Mesenchymal stem cell (in vitro differentiated cells and primary cell): ENCODE measurements at places on chromosomes 7 and 10.

GRCh38 chr10:70233109-70233938 is at the start of gene PPA1:
TSS of gene PPA1 (minus strand) at chr10:70233429. CDS start at chr10:70233327, 102 bp downstream.
- H3K36me3 ChIP-seq, result peaks cover 4% of the 10 kb centered on the region
- H3K27ac ChIP-seq, result peak within 1 kb of the TSS; percentile 49
- DNase-seq, result peak; percentile 95
- H3K4me1 ChIP-seq, result no peaks in the 10 kb centered on the region
- H3K27me3 ChIP-seq, result peaks cover 5% of the 10 kb centered on the region

GRCh38 chr10:16381083-16381482 is 55.7 kb upstream of the PTER start:
- DNase-seq, result no peak
- H3K27me3 ChIP-seq, result no peaks in the 10 kb centered on the region
- H3K27ac ChIP-seq, result no peak overlapping the region
- H3K4me1 ChIP-seq, result no peaks in the 10 kb centered on the region
- no peak overlapping the region for H3K4me3 ChIP-seq
- H3K36me3 ChIP-seq, result no peaks in the 10 kb centered on the region

- peak overlapping the region; percentile 61 for H3K4me3 ChIP-seq
- H3K27ac ChIP-seq, result peak overlapping the region; percentile 66
- peak; percentile 80 for DNase-seq
- peaks cover 54% of the 10 kb centered on the region for H3K4me1 ChIP-seq
Observed at GRCh38 chr7:128829391-128830166, 627 bp upstream of the FLNC start.

- DNase-seq, result no peak
- H3K36me3 ChIP-seq, result no peaks in the 10 kb centered on the region
- no peak overlapping the region for H3K27ac ChIP-seq
- no peak overlapping the region for H3K4me3 ChIP-seq
Observed at GRCh38 chr7:3140834-3141233, 97.2 kb upstream of the CARD11 start.

- no peak overlapping the region for H3K4me3 ChIP-seq
- H3K36me3 ChIP-seq, result no peaks in the 10 kb centered on the region
- no peaks in the 10 kb centered on the region for H3K27me3 ChIP-seq
- no peak overlapping the region for H3K27ac ChIP-seq
Observed at GRCh38 chr10:2246747-2247146, 509.4 kb upstream of the ADARB2 start.

- H3K27ac ChIP-seq, result no peak overlapping the region
- no peaks in the 10 kb centered on the region for H3K4me1 ChIP-seq
Observed at GRCh38 chr7:23918856-23919255, 208.8 kb downstream of the STK31 start.

- no peak overlapping the region for H3K4me3 ChIP-seq
- no peak for DNase-seq
- no peak overlapping the region for H3K27ac ChIP-seq
- peaks cover 70% of the 10 kb centered on the region for H3K27me3 ChIP-seq
- no peaks in the 10 kb centered on the region for H3K4me1 ChIP-seq
- no peaks in the 10 kb centered on the region for H3K36me3 ChIP-seq
Observed at GRCh38 chr10:71572962-71573361, 146.6 kb downstream of the C10orf105 start.

DNA sequence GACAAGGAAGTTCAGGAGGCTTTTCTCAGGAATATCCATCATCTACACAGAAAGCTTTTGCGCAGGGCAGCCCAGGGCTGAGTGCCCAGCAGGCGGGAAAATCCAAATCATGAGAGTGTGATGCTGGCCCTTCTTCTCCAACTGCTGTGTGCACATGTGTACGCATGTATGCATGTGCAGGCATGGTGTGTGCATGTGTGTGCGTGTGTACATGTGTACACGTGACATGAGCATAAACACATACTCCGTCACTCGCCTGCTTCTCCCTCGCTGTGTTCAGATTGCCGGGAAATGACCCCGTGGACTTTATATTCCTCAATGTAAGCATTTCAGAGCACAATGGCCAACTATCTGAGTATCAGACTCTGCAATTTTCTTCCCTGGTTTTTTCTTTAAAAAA is 85.1 kb downstream of the PRPF18 start:
- H3K4me1 ChIP-seq, result peaks cover 22% of the 10 kb centered on the region
- H3K36me3 ChIP-seq, result peaks cover 84% of the 10 kb centered on the region

DNA sequence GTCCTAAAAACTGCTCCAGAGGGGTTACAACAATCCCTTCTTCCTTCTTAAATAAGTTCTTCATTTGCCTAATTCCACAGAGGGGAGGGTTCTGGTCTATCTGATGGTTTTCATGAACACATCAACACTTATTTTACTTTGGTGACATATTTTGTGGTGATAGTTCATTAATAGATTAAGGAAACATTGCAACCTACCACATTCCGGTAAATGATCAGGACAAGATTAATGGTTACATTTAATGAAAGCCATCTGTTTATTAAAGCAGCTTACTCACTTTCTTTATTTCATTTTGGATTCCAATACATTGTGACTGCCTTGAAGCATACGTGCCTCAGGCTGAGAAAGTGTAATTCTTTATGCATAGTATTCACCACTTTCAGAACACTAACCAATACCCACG is 101.0 kb downstream of the SKIDA1 start:
- no peak for DNase-seq
- no peaks in the 10 kb centered on the region for H3K36me3 ChIP-seq
- no peak overlapping the region for H3K27ac ChIP-seq
- no peaks in the 10 kb centered on the region for H3K27me3 ChIP-seq
- no peaks in the 10 kb centered on the region for H3K4me1 ChIP-seq
- H3K4me3 ChIP-seq, result no peak overlapping the region

DNA sequence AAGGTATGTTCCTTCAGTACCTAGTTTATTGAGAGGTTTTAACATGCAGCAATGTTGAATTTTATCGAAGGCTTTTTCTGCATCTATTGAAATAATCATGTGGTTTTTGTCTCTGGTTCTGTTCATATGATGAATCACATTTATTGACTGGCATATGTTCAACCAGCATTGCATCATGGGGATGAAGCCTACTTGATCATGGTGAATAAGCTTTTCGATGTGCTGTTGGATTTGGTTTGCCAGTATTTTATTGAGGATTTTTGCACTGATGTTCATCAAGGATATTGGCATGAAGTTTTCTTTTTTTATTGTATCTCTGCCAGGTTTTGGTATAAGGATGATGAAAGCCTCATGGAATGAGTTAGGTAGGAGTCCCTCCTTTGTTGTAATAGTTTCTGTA is 204.0 kb upstream of the GNAI1 start:
- H3K36me3 ChIP-seq, result no peaks in the 10 kb centered on the region
- no peak overlapping the region for H3K27ac ChIP-seq
- H3K4me1 ChIP-seq, result no peaks in the 10 kb centered on the region
- DNase-seq, result no peak

GRCh38 chr7:89401099-89401498 is 605.6 kb upstream of the TEX47 start:
- H3K27ac ChIP-seq, result no peak overlapping the region
- DNase-seq, result no peak
- peak overlapping the region; percentile 12 for H3K4me3 ChIP-seq
- H3K27me3 ChIP-seq, result no peaks in the 10 kb centered on the region
- no peaks in the 10 kb centered on the region for H3K4me1 ChIP-seq

GRCh38 chr7:25520017-25520416 is 291.7 kb upstream of the NPVF start:
- no peak for DNase-seq
- no peaks in the 10 kb centered on the region for H3K36me3 ChIP-seq
- no peak overlapping the region for H3K27ac ChIP-seq
- peaks cover 4% of the 10 kb centered on the region for H3K27me3 ChIP-seq

GRCh38 chr7:131493081-131493480 is 63.3 kb downstream of the PODXL start:
- H3K36me3 ChIP-seq, result peaks cover 4% of the 10 kb centered on the region
- H3K4me3 ChIP-seq, result no peak overlapping the region
- no peak overlapping the region for H3K27ac ChIP-seq
- no peak for DNase-seq
- no peaks in the 10 kb centered on the region for H3K27me3 ChIP-seq

DNA sequence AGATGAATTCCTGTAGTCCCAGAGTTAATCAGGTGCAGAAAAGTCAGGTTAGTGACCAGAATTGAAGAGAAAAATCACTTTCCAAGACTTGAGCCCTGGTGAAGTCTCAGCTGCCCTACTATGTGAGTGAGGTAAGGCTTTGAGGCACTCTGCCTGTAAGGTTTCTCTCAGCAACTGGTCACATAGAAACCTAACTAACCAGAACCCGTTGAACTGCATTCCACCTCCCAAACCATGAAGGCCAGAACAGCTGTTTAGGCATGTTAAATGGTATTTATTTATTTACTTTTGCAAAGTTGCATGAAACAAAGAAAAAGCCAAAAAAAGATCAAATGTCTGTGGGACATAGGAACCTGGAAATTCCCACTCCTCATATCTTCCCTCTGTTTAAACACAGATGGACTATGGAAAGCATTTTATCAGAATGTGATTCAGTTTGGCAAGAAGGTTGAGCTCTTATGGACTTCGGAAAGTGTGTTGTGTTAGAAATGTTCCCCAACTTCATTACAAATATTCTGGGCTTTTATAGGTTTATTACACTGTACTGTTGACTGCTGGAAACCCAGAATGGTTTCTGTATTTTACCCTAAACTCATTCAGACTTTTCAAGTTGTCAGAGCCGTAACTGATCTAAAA is 12.8 kb upstream of the GPR85 start:
- no peak overlapping the region for H3K4me3 ChIP-seq
- no peaks in the 10 kb centered on the region for H3K4me1 ChIP-seq
- H3K36me3 ChIP-seq, result no peaks in the 10 kb centered on the region
- DNase-seq, result no peak
- no peak overlapping the region for H3K27ac ChIP-seq

GRCh38 chr7:104982308-104983075 is 31.5 kb upstream of the KMT2E start:
- peak overlapping the region; percentile 81 for H3K4me3 ChIP-seq
- peaks cover 35% of the 10 kb centered on the region for H3K36me3 ChIP-seq
- H3K4me1 ChIP-seq, result peaks cover 13% of the 10 kb centered on the region

- peaks cover 4% of the 10 kb centered on the region for H3K4me1 ChIP-seq
- H3K36me3 ChIP-seq, result no peaks in the 10 kb centered on the region
- no peak overlapping the region for H3K27ac ChIP-seq
- no peaks in the 10 kb centered on the region for H3K27me3 ChIP-seq
- DNase-seq, result no peak
Observed at GRCh38 chr7:156558198-156558597, 82.4 kb upstream of the RNF32 start.

GRCh38 chr7:1249731-1250130 is 17.1 kb downstream of the UNCX start:
- H3K36me3 ChIP-seq, result no peaks in the 10 kb centered on the region
- no peak overlapping the region for H3K4me3 ChIP-seq
- no peak overlapping the region for H3K27ac ChIP-seq
- no peak for DNase-seq

GRCh38 chr7:95730493-95731280 is 41.7 kb upstream of the DYNC1I1 start:
- no peak overlapping the region for H3K27ac ChIP-seq
- no peaks in the 10 kb centered on the region for H3K4me1 ChIP-seq

GRCh38 chr7:135490783-135491182 is 19.1 kb downstream of the CNOT4 start:
- no peak overlapping the region for H3K4me3 ChIP-seq
- H3K36me3 ChIP-seq, result peaks cover 2% of the 10 kb centered on the region
- H3K4me1 ChIP-seq, result peaks cover 2% of the 10 kb centered on the region
- DNase-seq, result peak; percentile 40

DNA sequence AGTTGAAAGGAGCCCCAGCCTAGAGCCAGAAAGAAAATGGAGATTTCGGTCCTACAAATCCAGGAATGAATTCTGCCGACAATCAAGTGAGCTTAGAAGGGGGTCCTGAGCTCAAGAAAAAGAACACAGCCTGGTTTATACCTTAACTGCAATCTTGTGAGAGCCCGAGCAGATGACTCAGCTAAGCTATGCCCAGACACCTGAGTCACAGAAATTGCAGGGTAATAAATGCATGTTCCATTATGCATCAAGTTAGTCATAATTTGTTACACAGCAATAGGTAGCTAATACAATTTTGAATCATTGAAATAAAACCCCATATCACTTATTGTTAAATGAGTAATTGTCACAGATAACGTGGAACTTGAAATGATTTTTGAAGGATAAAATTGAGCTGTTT is 111.8 kb upstream of the FOXP2 start:
- H3K36me3 ChIP-seq, result no peaks in the 10 kb centered on the region
- DNase-seq, result no peak
- H3K27me3 ChIP-seq, result no peaks in the 10 kb centered on the region

DNA sequence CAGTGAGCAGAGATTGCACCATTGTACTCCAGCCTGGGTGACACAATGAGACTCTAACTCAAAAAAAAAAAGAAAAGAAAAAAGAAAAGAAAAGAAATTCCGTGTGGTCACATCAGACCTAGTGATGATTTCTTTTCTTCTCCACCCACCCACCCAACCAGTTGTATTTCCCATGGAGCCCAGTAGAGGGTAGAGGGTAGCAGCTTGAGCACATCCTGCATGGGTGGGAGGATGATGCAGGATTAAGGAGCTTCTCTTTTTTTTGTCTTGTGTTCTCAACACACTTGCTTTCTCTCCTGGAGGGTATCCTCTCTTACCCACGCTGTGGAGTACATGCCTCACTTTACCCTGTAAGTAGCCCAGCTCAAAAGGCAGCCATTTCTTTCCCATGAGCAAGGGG is 118.6 kb upstream of the CARD11 start:
- H3K27ac ChIP-seq, result no peak overlapping the region
- no peaks in the 10 kb centered on the region for H3K36me3 ChIP-seq
- H3K4me1 ChIP-seq, result peaks cover 10% of the 10 kb centered on the region
- peaks cover 3% of the 10 kb centered on the region for H3K27me3 ChIP-seq
- no peak overlapping the region for H3K4me3 ChIP-seq

- peaks cover 3% of the 10 kb centered on the region for H3K27me3 ChIP-seq
- DNase-seq, result no peak
- H3K27ac ChIP-seq, result no peak overlapping the region
- H3K4me1 ChIP-seq, result no peaks in the 10 kb centered on the region
Observed at GRCh38 chr7:132004529-132004928, 448.1 kb upstream of the PODXL start.

DNA sequence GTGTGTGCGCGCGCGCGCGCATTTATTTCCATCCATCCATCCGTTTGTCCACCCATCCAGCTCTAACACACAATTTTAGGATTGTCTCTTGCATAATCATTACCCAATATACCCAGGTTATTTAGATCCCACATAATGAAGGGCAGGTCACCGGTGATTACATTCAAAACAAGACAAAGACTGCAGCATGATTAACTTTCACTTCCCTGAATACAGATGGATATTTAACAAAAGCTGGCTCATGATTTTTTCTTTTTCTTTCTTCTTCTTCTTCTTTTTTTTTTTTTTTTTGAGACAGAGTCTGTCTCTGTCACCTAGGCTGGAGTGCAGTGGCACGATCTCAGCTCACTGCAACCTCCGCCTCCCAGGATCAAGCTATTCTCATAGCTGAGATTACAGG is 86.2 kb downstream of the SH3PXD2A start:
- no peak overlapping the region for H3K27ac ChIP-seq
- H3K4me3 ChIP-seq, result no peak overlapping the region
- DNase-seq, result no peak

DNA sequence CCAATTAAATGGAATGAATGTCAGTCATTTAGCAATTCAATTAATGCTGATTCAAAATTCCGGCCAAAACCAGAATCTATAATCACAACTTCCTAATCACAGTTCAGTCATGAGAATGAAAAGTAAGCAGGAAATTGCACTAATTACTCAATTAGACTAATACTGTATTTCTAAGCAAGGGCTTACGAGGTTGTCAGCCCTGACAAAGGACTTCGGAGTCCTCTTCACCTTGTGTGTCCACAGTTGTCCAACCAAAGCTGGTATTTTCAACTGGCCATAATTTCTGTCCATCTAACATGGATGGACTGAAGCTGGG is 17.4 kb downstream of the CPA1 start:
- H3K27ac ChIP-seq, result no peak overlapping the region
- H3K4me1 ChIP-seq, result peaks cover 1% of the 10 kb centered on the region
- no peak overlapping the region for H3K4me3 ChIP-seq
- no peak for DNase-seq
- no peaks in the 10 kb centered on the region for H3K27me3 ChIP-seq
- H3K36me3 ChIP-seq, result peaks cover 8% of the 10 kb centered on the region
